ENCODE measurements at places on chromosomes 3 and 15. TPM values are rescaled to one million over a fixed set of nuclear protein-coding genes. Genes with fewer than 3 reads are reported as not detected.

- DNase-seq, result no peak
Observed at GRCh38 chr3:125232401-125232800, 19.9 kb upstream of the SLC12A8 start.

GRCh38 chr15:47548231-47548630 lies 169.1 kb upstream of the SEMA6D start:
- DNase-seq, result no peak

DNA sequence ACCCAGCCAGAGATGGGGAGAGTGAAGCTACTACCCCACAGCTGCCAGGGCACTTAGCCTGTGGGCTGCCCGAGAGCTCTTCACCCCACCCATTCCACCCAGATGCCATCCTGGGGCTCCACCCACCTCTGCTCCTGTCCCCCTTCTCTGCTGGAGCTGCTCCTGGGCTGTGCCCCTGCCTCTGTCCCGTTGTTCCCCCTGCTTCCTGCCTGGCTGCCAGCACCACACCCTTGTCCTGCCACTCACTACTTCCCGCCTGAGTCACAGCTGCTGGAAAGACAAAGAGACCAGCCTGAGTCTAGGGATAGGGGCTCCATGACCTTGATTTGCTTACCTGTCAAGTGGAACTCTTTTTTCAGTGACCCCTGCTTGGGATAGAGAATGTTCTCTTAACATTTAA lies 12.4 kb downstream of the GNAI2 start:
- peak; percentile 77 for DNase-seq

GRCh38 chr3:71380096-71380495 lies 203.4 kb downstream of the FOXP1 start:
- no peak for DNase-seq

- DNase-seq, result peak; percentile 72
Observed at GRCh38 chr3:151918253-151919029, 45.0 kb downstream of the SUCNR1 start.

GRCh38 chr15:50938525-50938924 lies 30.0 kb downstream of the AP4E1 start:
- no peak for DNase-seq

BRK1 gene
- 123 TPM for total RNA-seq

GOLGA8N gene
- total RNA-seq, result 4.8 TPM

DNA sequence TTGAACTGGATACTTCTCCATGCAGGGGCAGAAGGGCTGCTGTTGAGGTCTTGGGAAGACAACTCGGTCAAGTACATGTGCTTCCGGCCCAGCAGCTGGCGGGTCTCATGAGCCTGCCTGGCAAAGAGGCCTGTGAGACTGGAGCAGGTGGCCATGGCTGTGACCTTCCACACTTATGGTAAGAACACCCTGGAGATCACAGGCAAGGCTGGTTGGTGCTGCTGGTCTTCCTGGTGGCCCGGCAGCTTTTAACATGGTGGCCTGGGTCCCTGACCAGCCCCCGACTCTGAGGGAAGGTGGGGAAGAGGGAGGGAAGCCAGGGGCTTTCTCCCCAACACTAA lies 15.4 kb downstream of the CHRD start:
- no peak for DNase-seq

ACTC1 gene
- total RNA-seq, result not detected

- no peak for DNase-seq
Observed at GRCh38 chr15:71199384-71200351, 84.4 kb downstream of the THSD4 start.

GRCh38 chr3:111829023-111829422 lies 30.0 kb upstream of the PHLDB2 start:
- DNase-seq, result no peak

DNA sequence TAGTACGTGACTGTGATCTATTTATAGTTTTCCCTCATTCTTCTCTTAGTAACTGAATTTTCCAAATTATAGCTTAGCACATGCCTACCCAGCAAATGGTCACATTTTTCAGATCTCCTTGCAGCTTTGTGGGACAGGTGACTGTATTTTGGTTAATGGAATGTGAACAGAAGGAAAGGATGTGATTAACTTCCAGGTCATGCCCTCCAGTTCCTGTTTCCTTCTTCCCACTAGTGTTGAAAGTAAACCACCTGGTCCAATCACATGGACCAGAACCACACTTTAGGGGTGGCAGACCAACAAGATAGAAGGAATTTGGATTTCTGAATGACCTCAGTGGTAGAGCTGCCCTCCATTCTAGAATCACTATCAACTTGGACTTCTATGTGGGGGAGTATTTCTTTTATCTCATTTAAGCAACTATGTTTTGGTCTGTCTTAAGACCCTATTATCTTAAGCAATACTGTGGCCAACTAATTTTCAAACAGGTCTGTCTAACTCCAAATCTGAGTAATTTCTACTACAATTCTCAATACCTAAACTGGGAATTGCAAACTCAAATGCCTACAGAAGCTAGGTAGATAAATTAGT lies 76.0 kb upstream of the TSC22D2 start:
- DNase-seq, result peak; percentile 51

DNA sequence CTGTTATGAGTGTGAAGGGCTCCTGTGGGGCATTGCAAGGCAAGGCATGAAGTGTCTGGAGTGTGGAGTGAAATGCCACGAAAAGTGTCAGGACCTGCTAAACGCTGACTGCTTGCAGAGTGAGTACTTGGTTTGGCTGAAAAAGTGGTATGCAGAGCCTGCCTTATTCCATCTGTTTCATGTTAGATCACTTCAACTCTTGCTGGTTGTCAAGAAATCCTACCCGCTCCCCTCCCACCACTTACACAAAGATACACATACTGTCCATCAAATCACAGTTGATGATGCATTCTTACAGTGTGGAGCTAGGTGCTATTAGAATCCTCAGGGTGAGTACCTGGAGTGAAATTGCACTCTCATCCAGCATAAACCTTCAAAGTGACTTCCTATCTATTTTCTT lies 272.1 kb downstream of the UNC13C start:
- no peak for DNase-seq

GRCh38 chr3:43298292-43298691 lies 12.0 kb downstream of the SNRK start:
- no peak for DNase-seq

- peak; percentile 72 for DNase-seq
Observed at GRCh38 chr15:45641374-45641781, 6.5 kb downstream of the SQOR start.

RYR3 gene
- not detected for total RNA-seq

PTH1R gene
- total RNA-seq, result 0.46 TPM

- no peak for DNase-seq
Observed at GRCh38 chr3:82030916-82031315, 269.5 kb upstream of the GBE1 start.

LSG1 gene
- total RNA-seq, result 52.7 TPM

DNA sequence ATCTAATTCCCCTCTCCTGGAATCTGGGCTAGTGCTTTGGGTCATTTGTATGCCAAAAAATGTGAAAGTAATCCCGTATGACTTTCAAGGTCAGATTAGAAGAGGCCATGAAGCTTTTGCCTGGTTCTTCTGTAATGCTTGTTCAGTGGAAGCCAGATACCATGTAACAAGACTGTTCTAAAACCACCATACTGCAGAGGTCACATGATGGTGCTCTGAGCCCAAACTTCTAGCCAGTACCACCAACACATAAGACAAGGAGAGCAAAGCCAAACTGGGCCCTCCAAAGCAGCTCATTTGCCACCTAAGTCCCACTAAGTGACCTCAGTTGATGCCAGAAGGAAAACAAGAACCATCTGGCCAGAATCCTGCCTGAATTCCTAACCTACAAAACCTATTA lies 64.3 kb upstream of the MELTF start:
- DNase-seq, result no peak

- DNase-seq, result no peak
Observed at GRCh38 chr15:68972201-68973065, 42.1 kb upstream of the NOX5 start.

GOLGA6A gene
- total RNA-seq, result not detected

All from endothelial cell of umbilical vein (primary cell).